ENCODE measurements at places on chromosomes 7 and 10.

- no peak for DNase-seq
Observed at GRCh38 chr7:148398844-148399365, 191.7 kb upstream of the C7orf33 start.

DNA sequence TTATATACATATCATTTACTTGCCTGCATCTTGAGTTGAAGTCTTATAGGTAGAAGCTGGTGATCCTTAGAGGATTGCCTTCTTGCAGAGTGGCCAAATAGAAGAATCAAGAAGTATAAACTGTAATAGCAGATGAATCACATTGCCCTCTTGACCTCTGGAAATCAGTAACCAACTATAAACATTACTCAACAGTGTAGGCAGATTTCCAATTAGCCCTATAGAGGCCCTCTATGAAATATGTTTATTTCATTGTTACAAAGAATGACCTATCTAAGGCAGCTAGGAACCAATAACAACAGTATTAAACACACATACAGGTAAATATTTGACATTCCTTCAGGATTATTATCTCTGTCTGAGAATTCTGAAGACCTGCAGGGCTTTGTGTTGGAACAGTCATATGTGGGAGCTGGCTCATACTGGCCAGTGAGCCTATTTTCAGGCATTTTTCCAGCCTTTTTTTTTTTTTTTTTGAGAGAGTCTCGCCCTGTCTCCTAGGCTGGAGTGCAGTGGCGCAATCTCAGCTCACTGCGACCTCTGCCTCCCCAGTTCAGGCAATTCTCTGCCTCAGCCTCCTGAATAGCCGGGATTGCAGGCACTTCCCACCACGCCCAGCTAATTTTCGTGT, 7.2 kb upstream of the SRI start:
- no peak for DNase-seq

GRCh38 chr10:75079436-75080083, 31.9 kb upstream of the SAMD8 start:
- no peak for DNase-seq

DNA sequence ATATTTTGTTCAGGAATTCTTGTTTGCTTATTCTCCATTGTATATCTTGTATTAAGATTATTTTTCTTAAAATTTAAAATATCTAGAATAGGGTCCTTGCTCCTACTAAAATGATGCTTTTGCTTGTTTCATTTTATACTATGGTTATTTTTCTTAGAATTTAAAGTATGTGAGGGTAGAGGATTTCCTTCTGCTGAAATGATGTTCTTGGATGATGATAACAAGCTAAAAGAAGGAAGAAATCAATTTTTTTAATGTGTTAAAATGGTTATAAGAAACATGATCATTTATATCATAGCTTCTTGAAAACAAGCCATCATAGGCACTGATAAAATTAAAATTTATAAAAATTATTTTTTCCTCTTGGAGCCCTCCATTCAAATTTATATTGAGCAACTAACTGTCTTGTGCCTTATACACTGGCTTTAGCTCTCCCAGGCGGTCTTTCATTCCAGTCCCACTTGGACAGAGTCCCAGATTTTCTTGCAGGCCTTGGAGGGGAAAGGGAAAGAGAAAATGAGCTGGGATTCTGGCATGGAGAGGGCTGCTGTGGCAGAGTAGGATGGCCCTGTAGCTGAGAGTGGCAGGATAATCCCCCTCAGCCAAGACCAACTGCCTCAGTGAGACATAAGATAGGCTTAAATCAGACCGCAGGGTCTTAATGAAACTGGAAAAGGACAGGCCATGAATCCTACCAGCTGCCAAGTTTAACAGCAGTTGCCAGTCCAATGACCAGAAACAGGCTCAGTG, 60.2 kb downstream of the DNAJB9 start:
- no peak for DNase-seq

DNA sequence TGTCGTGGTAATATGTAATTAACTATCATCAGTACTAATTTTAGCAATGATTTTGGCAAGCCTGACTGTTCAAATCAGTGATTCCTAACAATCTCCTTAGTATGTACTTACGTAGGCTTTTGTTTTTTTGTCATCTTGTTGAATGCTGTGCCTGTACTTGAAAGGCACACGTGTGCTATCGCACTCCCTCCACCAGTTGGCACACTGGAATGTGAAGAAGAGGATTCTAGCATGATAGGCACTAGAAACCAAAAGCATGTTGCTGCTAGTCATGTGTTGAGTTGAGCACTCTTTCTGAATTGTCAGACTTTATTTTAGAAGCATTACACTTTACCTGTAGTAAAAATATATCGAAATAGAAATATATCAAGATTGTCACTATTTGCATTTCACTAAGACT, 59.1 kb downstream of the TASOR2 start:
- DNase-seq: no peak

GRCh38 chr7:74452748-74453321, 871 bp upstream of the GTF2IRD1 start:
- peak; percentile 38 for DNase-seq

- no peak for DNase-seq
Observed at GRCh38 chr7:34652809-34653208, 5.2 kb upstream of the NPSR1 start.

DNA sequence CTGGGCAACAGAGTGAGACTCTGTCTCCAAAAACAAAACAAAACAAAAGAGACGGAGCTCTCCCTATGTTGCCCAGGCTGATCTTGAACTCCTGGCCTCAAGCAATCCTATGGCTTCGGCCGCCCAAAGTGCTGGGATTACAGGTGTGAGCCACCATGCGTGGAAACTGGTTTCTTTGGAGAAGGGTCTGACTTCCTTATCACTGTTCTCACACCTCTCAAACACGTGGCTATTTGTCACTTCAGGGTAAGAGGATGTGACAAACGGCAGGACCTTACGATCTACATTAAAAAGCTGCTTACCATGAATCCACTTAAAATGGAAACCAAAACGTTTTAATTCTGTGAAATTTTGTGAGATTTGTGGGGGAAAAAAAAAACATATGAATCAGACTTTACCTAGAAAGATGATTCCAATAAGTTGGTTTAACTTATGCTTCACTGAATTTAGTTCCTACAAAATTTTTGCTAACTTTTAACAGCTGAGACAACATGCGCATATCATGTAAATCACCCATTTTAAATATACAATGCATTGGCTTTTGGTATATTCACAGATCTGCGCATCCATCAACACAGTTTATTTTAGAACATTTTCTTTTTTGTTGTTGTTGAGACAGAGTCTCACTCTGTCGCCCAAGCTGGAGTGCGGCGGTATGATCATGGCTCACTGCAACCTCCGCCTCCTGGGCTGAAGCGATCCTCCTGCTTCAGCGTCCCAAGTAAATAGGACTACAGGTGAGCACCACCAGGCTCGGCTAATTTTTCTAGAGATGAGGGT, 18.7 kb upstream of the FOXK1 start:
- no peak for DNase-seq

- DNase-seq: no peak
Observed at GRCh38 chr7:15291699-15292098, 270.1 kb downstream of the AGMO start.

DNA sequence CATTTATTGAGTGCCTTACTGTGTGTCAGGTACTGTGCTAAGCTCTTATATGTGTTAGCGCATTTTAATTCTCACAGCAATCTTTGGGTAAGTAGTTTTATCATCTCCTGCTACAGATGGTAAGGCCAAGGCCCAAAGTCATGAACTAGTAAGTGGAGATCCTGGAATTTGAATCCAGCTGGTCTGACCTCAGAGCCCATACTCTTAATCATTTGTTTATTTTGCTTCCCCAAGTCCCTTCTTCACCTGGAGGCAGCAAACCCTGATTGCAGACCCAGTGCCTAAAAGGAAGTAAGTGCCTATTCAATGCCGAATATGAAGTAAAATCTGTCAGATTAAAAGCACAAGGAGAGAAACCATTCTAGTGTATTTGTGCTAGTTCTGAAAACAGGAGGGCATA, 182.9 kb upstream of the TCF7L2 start:
- no peak for DNase-seq

DNA sequence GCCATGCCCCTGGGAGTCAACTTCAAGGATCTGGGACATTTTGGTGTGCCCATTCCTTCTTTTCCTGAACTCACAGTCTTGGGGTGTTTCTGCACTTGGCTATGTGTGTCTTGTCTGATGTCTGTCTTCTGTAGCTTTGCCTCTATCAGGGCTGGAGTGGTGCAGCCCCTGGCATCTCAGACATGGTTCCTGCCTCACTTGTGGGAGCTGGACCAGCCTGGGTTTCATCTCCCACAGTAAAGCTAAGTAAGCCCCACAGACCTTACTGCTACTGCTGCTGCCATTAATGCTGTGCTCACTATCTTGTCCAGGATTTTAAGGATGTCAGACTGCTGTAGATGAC, 59.0 kb downstream of the ADCYAP1R1 start:
- no peak for DNase-seq

- DNase-seq: no peak
Observed at GRCh38 chr10:131695496-131696165, 205.2 kb upstream of the PPP2R2D start.

GRCh38 chr7:29459589-29459988, 104.0 kb upstream of the PRR15 start:
- DNase-seq: no peak

DNA sequence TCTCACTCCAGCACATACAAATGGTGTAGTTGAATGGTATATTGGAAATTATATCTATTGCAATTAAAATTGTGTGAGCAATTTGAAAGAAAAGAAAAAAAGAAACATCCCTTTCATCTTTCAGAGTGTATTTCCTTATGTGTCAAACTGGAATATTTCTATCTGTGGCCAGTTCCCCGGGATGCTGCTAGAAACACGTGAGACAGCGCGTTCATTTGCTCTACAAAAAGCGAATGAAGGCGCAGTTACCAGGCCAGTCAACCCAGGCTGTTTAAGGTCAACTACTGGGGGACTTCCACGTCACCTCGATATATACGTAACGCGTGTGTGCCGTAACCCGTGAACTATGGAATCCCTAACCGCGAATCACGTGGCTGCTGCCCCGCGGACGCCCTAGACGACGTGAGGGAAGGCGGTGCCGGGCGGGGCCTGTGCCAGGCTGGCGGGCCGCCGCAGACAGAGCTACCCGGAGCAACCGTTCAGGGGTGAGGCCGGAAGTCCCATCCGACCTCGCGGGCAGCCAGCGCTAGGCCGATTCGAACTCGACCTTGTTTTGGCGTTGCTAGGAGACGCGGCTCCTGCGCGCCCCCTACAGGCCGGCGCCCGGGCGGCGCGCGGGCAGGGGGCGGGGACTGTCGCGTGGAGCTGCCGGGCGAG, 1.1 kb upstream of the ARL4A start:
- peak; percentile 95 for DNase-seq

DNA sequence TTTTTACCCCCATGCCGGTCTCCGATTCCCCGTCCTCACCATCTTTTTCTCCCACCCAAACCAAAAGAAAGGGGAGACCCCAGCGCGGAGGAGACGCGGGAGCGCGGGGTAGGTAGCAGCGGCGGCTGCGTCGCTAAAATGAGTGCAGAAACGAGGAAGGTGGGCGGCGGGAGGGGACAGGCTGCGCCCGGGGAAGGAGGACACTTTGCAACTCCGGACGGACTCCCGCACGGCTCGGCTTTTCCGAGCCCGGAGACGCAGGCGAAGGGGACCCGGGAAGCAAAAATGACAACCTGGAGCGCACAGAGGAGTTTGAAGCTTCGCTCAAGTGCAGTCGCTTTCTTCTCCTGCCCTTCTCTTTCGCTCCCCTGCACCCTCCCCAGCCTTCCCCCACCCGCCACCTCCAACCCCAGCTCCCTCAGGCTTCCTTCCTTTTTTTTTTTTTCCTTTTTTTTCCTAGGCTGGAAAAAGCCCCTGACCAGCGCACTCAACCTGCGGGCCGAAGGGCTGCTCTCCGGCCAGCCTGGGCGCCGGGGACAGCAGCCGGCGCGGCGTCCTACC, 453 bp downstream of the SFMBT2 start:
- DNase-seq: peak; percentile 67

GRCh38 chr7:29331163-29331562, 136.6 kb downstream of the CHN2 start:
- no peak for DNase-seq

DNA sequence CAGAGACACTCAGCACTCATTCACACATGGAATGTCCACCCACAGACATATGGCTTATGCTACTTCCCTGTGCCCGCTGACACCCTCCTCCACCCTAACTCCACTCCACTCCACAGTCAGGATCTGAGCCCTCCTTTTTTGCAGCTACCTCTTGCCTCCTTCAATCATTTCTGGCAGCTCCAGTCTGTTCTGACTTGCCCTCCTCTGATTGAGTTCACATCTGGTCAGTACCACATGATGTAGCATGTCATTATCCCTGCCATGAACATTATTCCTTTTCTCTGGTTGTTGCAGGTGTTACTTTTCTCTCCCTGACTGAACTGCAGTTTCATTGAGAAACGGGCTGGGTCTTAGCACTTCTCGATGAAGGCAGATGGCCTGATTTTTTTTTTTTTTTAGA, 130.1 kb upstream of the EGR2 start:
- DNase-seq: no peak

DNA sequence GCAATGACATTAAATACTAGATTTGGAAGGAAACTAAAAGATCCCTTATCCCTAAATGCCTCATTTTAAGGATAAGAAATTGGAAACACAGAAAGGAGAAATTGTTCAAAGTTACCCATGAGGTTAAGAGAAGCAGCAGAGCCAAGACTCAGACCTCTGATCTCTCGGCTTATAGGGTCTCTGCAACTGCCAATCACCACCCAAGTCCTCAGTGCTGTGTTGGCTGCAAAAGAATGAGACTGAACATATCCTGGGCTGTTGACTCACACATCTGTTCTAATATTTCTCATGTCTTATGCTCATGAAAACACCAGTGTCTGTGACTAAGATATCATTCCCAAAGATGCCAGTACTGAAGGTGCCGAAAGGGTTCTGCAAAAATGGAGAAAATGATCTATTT, 153.3 kb downstream of the XPNPEP1 start:
- no peak for DNase-seq

- peak; percentile 63 for DNase-seq
Observed at GRCh38 chr7:106419455-106420182, 134.8 kb upstream of the NAMPT start.

DNA sequence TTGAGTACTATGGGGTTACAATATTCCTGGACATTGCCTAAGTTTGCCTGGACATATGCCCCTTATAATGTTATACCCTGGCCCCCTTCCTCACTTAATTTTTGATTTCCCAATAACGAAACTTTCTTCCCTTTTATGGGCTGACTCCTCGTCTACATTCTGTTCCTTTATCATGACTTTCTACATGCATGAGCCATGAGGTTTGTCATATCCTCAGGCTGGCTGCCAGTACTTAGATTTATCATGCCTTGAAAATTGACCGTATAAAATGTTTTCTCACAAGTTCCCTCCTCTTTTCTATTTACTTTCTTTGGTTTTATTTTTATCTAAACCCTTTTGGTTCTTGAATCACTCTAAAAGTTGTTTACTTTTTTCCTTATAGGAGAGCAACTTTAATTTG, 4.7 kb downstream of the DNAH11 start:
- DNase-seq: no peak

Data from activated CD4-positive, alpha-beta T cell treated with anti-CD3 and anti-CD28 coated beads for 48 hours (primary cell).